ENCODE measurements at places on chromosomes 3 and 15.

DNA sequence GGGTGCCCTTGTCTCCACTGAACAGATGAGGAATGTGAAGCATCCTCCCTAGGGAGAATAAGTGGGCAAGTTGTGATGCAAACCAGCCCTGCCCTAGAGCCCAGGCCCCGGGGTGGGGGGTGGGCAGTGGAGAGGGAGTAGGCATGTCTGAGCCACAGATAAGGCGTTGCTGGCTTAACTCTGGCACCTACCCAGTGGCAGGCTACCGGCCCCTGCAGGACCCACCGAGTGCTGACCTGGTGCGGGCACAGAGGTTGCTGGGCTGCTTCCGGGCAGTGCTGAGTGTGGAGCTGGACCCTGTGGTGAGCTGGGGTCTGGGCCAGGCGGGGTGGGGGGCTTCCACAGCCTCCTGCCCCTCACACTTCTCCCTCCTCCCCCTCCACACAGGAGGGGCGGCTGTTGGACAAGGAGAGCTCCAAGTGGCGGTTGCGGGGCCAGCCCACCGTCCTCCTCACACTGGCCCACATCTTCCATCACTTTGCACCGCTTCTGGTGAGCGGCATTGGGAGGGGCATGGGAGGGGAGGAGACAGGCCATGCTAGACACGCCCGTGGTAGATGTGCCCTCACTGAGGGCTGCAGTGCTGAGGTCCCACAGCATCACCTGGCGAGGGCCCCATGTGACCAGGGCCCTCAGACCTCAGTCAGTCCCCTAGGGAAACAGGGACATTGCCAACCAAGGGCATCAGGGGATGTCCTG, 10.1 kb downstream of the RNF123 start:
- DNase-seq, result no peak

- DNase-seq, result no peak
Observed at GRCh38 chr15:67762610-67763368, 62.5 kb upstream of the SKOR1 start.

- no peak for DNase-seq
Observed at GRCh38 chr3:81554388-81554787, 207.1 kb downstream of the GBE1 start.

DNA sequence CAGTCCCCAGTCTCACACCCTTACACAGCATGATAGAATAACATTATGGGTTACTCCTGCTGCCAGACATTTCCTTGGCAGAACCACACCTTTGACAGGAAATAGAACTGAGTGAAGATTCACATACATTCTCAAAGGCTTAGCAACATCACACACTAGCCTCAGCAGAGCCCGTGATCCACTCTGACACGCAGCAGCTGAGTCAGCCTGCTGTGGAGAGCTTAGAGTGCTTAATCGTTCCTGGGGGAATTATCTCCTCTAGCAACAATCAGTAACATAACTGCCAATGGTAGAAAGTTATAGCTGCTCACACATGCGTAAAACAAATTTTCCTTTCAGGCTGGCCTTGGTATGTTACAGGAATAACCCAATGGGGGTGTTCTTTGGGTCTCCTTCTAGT, 382.1 kb downstream of the GAP43 start:
- DNase-seq, result peak; percentile 12

GRCh38 chr3:187012609-187013051, 82.3 kb downstream of the ST6GAL1 start:
- DNase-seq, result no peak

DNA sequence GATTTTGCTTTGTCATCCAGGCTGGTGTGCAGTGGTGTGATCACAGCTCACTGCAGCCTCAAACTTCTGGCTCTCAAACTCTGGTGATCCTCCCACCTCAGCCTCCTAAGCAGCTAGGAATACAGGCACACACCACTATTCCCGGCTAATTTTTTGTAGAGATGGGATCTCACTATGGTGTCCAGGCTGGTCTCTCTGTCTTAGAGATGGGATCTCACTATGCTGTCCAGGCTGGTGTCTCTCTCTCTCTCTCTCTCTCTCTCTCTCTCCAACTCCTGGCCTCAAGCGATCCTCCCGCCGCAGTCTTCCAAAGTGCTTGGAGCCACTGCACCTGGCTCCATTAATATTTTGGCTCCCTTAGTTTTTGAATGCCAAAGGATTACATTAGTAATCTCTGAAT, 17.7 kb downstream of the USF3 start:
- no peak for DNase-seq

GRCh38 chr3:9690451-9691450, 12.9 kb upstream of the CPNE9 start:
- no peak for DNase-seq

GRCh38 chr3:181288145-181288544, 298.6 kb upstream of the DNAJC19 start:
- DNase-seq, result no peak

GRCh38 chr15:79919090-79919748, 22.4 kb upstream of the MTHFS start:
- no peak for DNase-seq

DNA sequence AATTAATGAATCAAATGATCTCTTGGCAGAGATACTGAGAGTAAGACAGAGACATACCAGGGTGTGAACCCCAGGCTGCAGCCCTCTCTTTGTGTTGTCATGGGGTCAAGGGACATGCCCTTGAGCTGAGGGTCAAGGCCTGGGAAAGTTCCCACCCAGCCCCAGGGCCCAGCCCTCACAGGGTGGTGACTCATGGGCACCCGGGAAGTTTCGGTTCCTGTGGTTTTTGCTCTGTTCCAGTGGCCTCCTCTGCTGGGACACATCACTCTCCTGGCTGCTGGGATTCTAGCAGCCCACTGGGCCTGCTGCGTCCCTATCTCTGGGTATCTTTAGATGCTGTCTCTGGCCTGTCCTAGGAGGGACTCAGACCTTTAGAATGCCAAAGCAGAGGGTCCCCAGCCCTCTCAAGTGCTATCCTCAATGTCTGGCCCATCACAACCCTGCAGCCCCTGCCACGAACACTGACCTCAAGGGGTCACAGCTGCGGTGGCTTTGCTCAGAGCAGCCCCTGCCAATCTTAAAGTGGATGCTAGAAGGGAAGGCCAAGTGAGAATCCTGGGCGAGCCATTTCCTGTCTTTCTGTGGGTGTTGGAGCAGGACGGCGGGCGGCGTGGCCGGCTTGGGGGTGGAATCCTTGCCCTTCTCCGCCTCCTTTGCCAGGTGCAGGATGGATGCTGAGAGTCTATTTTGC, 148.4 kb upstream of the TLE3 start:
- no peak for DNase-seq

GRCh38 chr15:93274257-93274656, 185.2 kb upstream of the RGMA start:
- DNase-seq, result no peak

GRCh38 chr3:184737063-184737462, 25.2 kb upstream of the MAGEF1 start:
- DNase-seq, result no peak

DNA sequence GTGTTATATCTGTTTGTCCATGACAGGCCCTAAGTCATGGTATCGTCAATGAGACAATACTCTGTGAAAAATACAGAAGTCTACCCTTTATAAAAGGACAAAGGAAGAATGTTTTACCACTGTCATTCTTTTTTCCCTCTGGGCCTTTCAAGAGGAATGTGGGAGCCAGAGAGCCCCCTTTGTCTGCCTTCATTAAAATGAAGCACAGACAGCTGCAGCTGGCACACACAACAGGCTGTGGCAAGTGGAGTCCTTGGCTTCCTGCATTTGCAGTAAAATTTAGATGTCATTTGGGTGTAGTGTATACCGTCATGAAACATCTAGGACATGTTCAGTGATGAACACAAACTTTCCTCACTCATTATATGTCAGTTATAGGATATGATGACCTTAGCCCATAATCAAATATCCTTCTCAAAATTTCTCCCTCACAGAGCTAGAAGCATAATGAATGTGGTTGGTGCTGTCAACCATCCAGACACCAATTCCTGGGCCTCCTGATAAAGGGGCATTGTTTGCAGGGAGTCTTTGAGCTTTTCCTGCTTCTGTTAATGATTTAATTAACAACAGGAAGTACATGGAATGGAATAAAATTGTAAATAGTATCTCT, 76.4 kb downstream of the DHX36 start:
- DNase-seq, result no peak

DNA sequence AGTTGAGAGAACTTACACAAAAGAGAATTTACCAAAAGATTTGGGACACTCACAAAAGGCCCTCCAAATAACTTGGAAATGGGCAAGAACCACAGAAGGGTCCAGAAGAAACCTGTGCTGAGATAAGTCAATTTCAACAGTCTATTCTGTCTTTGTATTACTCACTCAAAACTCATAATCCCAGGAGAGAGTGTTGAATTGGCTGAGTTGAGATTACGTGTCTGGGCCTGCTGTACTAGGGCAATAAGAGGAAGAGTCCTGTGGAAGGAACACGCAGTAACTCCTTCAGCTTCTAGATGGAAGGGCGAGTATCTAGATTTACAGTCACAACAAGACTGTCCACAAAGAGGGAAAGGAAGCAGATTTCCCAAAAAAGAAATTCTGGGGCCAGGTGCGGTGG, 42.5 kb upstream of the DYNC1LI1 start:
- no peak for DNase-seq

GRCh38 chr15:28885630-28886430, at the start of gene APBA2:
APBA2 (plus strand) TSS chr15:28885974; CDS start chr15:29053885, 167,911 bp downstream.
- DNase-seq, result no peak

DNA sequence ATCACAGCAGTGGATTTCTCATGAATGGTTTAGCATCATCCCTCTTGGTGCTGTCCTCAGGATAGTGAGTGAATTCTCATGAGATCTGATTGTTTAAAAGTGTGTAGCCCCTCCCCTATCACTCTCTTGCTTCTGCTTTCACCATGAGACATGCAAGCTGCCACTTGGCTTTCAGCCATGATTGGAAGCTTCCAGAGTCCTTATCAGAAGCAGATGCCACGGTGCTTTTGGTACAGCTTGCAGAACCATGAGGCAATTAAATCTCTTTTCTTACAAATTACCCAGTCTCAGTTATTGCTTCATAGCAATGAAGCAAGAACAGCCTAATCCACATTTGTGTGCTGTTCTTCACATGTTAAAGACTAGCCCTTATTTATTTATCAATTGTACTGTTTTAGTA, 495.2 kb upstream of the EPHA6 start:
- no peak for DNase-seq

DNA sequence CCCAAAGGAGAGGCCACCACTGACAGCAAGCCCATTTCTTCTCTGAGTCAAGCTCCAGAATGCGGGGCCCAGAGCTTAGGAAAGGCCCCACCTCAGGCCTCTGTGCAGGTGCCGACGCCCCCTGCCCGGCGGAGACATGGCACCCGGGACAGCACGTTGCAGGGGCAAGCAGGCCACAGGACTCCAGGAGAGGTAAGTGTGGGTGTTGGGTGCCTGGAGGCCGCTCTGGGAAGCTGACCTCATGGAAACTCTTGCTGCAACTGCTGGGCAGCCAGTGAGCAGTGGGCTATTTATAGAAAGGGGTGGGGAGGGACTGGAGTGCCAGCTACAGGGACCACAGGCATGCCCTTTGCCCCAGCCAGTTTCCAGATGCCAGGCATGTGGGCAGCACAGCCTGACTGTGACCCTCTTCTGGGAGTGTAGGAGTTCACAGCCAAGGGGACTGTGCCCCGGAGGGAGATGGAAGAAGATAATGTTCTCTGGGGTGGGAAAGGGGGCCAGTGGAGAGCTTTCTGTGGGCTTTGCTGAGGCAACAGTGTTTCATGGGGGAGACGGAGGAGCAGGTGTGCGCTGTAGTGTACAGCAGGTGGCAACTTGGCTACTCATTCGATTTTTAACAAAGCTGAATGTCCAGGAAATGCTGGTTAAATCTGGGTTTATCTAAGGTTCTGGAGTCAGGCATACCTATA, 23.7 kb downstream of the ALPK3 start:
- DNase-seq, result peak; percentile 34

DNA sequence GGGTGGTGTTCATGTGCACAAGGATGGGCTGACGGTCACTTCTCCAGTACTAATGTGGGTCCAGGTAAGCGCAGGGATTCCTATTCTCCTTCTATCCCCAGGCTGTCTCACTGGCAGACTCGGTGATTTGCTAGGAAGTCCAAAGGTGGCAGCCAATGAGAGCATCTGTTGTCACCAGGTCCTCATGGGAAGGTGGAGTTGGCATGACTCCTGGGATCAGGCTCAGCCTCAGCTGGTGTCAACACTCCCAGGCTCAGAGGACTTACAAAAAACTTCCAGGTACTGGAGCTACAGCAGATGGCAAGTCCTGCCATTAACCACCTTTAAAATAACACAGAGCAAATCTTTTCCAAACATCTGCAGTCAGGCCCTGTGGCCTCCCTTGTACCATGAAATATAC, 13.8 kb downstream of the XYLB start:
- DNase-seq, result no peak

DNA sequence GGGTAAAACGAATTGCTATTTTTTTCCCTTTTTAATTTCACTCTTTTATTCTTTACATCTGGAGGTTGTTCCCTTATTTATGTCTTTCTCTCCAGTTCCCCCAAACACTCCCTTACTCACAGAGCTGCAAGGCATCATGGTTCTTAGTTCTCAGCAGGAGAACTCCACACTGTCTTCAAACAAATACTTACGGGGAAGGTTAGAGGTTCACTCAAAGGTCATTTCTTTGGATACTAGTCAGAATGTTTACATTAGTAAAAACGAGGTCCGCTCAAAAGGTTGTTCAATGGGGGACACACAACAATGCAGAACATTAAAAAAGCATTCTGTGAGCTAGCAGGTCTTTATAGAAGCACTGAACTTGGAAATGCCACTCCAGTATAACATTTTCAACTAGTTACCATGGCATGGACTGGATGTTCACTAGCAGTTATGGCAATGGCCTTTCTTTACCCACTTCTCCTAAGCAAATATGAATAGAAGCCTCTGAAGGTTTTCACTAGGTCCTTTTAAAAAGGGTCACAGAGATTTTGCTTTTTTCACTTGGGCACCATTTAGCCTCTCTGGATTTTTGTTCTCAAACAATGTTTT, 201.7 kb downstream of the MEIS2 start:
- DNase-seq, result no peak

GRCh38 chr15:98160236-98160635, 199.7 kb downstream of the ARRDC4 start:
- no peak for DNase-seq

- peak; percentile 7 for DNase-seq
Observed at GRCh38 chr15:49323207-49323606, 99.8 kb upstream of the FGF7 start.

GRCh38 chr3:134276086-134276485, 25.4 kb upstream of the RYK start:
- DNase-seq, result no peak

GRCh38 chr3:37111199-37111598, 63.2 kb downstream of the LRRFIP2 start:
- no peak for DNase-seq

DNA sequence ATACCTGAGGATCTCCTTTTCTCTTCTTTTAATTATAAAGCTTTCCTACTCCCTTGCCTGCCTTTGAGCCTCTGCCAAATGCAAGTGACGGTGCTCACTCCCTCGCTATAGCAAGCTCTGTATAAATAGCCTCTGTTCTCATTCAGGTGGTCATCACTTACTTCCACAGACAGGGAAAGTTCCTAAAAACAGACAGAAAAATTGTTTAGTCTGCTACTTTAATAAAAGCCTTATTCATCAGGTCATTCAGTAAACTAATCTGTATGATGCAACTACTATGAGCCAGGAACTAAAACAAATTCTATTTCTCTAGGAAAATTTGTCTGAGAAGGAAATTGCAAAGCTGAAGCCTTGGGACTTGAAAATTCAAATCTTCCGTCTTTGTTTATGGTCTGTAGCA, 10.2 kb upstream of the DLG1 start:
- DNase-seq, result no peak
